ENCODE measurements at places on chromosomes 6 and 20. TPM values are rescaled to one million over a fixed set of nuclear protein-coding genes. Genes with fewer than 3 reads are reported as not detected.

Gene CEP85L
- total RNA-seq: 1.4 TPM

Gene ATP6V1G2
- total RNA-seq: 0.78 TPM

Gene C20orf144
- total RNA-seq: 0.08 TPM

Gene CASS4
- 0.07 TPM for total RNA-seq

Gene RIMS4
- 2.4 TPM for total RNA-seq

Gene IL17F
- total RNA-seq: not detected

Gene SLC52A3
- total RNA-seq: 0.60 TPM

Gene GSTA3
- total RNA-seq: not detected

Gene RBPJL
- not detected for total RNA-seq

Gene DLL1
- 0.18 TPM for total RNA-seq

Gene KCNS1
- not detected for total RNA-seq

Gene PCNA
- total RNA-seq: 344 TPM

Gene TOX2
- total RNA-seq: 10.4 TPM

Gene SEMG1
- total RNA-seq: not detected

Gene SLA2
- total RNA-seq: 0.08 TPM

Gene RPL7L1
- 71.6 TPM for total RNA-seq

Gene LRRN4
- not detected for total RNA-seq
